ENCODE measurements at places on chromosomes 1 and 21.

- DNase-seq: no peak
Observed at GRCh38 chr1:204624631-204625216, 60.8 kb downstream of the LRRN2 start.

DNA sequence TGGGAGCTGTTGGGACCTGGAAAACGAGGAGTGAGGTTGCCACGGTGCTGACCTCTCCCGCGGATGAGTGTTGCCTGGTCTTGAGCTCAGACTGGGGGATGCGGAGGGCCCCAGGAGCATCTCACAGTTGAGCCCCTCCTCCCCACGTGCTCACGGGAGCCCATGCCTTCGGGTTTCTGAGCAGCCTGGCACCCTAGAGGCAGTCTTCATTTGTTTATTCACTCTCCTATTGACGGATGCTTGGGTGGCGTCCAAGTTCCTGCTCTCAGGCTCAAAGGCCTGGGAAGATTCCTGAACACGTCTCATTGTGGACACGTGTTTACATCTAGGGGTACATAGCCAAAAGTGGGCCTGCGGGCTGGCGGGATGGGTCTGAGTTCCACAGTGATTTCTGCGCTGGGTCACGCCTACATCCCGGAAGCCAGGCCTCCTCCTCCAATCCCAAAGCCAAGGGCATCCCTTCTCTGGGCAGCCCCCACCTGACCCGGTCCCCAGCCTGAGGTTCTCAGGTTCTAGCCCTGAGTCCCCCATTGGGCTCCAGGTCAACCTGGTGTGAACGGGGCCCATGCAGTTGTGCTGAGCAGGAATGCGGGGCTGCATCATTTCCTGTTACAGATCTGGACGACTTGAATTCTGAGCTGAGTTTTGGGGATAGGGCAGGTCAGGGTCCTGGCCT lies 14.7 kb downstream of the WNT3A start:
- DNase-seq: no peak

DNA sequence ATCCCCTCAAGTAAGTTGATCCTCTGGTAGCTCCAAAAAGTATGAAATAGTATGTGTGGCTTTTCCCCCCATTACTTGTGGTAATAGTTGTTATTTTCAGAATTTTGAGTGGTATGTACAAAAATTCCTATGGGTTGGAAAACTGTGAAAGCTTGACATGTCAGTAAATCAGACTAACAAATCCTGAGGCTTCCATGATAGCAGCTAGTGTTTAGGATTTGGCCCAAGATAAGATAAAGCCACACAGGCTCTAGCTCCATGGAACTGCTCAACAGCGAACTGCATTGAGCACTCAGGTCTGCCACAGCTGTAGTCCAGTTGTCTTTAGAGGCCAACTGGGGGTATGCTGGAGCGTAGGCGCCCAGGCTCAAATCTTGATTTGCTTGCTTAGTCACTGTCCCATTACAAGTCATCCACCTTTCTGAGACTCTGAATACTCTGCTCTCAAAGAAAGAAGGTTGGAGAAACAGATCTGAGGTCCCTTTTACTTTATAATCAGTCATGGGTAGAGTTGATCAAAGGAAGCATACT lies 28.7 kb downstream of the ATP1A1 start:
- DNase-seq: no peak

GRCh38 chr1:25123551-25123950 lies 108.8 kb downstream of the SYF2 start:
- no peak for DNase-seq

DNA sequence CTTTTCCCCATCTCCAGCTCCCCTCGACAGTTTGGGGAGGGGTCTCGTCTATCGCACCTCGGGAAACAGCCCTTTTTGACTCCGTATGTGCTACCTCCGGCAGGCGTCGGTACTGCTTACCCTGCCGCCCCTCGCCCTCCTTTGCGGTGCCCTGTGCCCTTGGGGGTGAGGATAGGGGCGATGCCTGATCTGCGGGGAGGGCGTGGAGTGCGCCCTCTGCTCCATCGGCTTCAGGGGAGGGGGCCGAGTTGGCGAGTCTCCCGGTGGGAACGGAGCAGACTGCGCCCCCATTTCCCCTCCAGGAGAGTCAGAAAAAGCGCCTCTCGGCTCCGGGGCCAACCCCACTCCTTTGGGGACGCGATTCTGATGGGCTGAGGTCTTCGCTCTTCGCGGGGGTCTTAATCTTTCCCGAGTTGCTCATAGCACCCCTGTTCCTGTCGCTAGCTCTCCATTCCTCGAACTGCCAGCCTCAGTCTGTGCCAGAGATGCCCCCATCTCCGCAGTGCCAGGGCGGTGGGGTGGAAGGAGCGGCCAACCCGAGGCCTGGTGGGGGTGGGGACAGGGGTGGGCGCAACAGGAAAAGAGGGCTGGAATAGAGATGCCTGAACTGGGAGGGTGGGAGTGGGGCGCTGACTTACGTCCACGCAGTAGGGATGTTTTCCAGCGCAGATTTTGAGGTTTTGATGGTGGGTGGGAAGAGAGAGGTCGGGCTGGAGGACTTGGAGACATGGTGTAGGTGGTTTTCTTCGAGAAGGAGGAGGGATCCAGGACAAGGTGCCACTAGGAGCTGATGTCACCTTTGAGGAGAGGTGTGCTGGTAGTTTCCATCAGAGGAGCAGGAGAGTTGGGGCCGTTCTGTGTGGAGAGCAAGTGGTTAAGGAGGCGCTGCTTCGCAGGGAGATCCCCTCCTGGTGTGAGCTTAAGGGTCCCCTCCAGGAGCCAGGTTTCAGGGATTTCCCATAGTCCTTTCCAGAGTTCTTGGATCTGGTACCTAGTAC lies 674 bp downstream of the PPFIA4 start:
- DNase-seq: peak; percentile 4

DNA sequence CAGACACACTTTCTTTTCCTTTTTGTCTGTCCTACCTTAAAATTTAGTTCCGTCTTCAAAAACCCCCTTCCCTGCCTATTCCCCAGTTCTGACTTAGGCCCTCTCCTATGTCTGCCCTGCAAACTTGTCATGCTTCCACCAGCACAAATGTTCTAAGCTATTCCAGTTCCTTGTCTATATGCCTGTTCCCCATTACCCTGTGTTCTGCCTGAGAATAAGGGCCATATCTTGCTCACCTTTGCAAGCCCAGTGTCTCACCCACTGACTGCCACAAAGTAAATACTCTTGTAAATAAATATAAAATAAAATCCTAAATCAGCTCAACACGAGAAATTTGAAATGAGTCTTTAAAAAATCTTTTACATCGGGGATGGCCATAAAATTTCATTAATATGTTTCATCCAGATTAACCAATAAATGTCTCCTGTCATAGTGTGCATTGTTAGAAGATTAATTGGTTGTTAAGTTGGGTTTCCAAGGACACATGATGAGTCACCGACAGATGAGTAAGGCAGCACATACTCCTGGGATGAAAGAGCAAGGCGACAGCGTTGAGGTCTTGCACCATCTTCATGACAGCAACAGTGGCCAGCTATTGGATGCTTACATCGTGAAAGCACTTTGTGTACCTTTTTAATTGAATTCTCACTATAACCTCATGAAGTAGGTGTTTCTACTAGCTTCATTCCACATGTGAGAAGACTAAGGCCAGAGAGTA lies 92.6 kb upstream of the NGF start:
- peak; percentile 91 for DNase-seq

- DNase-seq: no peak
Observed at GRCh38 chr1:30745156-30745833, 12.3 kb downstream of the LAPTM5 start.

- DNase-seq: peak; percentile 55
Observed at GRCh38 chr1:150578272-150579109, 919 bp downstream of the MCL1 start.

GRCh38 chr21:30518876-30519275 lies 16.9 kb upstream of the KRTAP19-5 start:
- DNase-seq: no peak

- DNase-seq: peak; percentile 54
Observed at GRCh38 chr1:162710345-162710744, 78.1 kb downstream of the DDR2 start.

DNA sequence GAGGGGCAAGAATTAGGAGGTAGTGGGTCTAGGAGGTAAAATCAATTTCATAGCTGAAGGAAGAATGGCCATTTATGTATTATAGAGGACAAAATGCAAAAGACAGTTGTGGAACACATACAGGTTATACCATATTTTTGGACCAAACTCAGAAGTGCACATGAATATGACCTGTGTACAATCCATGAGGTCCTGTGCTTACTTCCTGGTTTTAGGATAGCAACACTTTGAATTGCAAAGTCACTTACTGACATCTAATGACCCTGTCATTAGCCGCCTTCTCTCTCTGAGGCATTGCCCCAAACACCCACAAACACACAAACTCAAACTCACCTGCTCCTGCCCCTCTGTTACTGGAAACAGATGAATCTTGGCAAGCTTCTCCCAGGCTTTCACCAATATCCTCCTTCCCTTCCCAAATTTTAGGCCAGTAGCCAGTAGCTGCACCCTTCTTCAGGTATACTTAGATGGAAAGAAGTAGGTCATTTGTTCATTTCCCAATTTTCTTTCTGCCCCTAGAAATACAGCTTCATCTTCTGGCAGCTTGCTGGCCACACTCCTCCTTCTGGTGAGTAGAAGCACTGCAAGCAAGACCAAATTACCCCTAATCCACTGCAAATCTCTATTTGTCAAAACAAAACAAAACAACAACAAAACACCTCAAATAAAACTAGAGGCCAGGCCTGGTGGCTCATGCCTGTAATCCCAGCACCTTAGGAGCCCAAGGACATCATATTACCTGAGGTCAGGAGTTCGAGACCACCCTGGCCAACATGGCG lies 13.7 kb upstream of the RPL5 start:
- DNase-seq: peak; percentile 61

DNA sequence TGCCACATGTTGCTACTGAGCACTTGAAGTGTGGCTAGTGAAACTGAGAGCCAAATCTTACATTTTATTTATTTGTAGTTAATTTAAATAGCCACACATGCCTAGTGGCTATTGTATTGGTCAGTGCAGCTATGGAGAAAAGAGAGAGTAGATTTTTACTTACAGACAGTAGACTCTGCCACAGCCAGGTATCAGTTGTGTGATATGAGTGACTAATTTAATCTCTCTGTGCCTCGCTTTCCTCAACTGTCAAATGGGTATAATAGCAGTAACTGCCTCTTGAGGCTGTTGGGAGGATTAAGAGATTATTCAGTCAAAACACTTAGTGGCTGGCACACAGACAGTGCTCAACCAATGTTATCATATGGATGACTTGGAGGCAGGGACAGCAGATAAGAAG lies 49.0 kb downstream of the UBE2T start:
- no peak for DNase-seq

DNA sequence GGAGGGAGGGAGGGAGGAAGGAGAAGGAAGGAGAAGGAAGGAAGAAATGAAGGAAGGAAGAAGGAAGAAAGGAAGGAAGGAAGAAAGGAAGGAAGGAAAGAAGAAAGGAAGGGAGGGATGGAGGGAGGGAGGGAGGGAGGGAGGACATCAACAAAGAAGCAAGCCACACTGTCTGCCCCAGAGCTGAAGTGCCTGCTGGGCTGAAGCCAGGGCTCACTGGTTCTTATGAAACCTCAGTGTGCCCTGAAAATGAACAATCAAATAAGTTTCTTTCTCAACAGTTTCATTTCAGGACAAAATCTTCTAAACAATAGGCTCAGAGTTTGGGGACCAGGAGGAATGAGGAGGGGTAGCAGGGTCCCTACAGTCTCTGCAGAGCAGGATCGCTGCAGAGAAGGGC lies 21.1 kb downstream of the ARHGEF19 start:
- DNase-seq: no peak

DNA sequence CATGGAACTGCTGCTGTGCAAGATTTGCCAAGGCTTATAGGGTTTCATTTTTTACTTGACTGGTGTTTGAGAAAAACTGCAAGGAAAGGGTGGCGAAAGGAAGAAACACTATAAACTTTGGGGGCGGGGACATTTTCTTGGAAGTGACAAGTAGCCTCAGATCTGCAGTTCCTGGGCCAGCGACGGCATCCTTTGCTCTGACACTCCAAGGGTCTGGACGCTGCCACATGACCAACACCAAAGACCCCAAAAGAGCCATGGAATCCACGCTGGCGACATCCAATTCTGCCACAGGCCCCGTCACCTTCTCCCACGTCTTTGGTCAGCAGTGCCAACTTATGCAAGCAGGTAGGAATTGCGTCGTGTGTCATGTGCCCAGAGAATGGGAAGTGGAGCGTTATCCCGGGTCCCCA lies 193.4 kb downstream of the PRDM2 start:
- no peak for DNase-seq

GRCh38 chr1:52264530-52265115 lies 101.4 kb downstream of the CC2D1B start:
- peak; percentile 13 for DNase-seq

- no peak for DNase-seq
Observed at GRCh38 chr1:235160383-235160956, 580 bp downstream of the RBM34 start.

GRCh38 chr1:36159614-36160387 lies 3.8 kb downstream of the MAP7D1 start:
- no peak for DNase-seq

DNA sequence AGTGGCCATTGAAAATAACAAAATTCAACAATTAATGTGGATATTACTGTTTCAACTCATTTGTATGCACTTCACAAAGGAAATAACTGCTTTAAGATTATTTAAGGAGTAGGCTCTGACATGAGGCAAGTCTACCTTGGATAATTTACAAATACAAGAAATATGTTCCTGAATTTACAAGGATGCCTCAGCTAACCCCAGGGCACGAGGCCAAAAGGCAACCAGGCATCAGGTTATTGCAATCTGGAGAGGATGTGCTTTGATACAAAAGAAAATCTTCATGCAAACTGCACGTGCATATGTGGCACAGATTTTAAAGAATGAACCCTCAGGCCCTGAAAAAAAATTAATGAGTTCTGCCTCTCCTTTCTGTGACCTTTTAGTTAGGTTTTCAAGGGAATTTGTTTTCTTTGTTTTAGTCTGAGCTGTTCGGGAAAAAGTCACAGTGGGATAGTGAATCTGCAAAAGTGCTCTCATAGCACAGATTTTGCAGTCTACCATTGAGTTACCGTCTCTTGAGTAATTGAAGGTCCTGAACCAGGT lies 1304.2 kb upstream of the ADGRL4 start:
- DNase-seq: no peak

DNA sequence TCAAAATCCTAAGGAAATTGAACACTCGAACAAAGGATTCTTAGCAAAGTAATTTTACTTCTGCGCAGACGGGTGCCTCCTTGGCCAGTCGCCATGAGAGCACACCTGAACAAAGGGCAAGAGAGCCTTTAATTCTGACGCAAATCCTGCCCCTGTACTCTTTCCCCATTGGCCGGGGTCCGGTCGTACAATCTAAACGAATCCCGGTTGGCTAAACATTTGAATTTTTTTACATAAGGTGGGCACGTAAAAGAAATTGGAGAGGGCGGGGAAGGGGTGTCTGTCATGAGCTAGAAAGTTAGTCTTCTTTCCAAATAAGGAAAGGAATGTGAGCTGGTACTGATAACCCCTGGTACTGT lies 8.2 kb upstream of the IL22RA1 start:
- DNase-seq: no peak

GRCh38 chr1:111471012-111471411 lies 2.8 kb upstream of the C1orf162 start:
- no peak for DNase-seq

DNA sequence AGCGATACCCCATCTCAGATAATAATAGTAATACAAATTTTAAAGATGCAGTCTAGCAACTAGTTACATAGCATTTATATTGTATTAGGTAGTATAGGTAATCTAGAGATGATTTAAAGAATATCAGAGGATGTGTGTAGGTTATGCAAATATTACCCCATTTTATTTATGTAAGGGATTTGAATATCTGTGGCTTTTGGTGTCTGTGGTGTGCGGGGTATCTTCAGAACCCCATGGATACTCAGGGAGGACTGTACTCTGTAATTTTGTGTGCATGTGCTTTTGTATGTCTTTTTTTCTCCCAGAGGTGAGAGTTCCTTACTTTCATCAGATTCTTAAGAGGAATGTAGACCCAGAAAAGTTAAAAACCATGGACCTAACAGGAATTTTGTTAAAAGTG lies 12.8 kb downstream of the RNF2 start:
- no peak for DNase-seq

Measured in AG20443 (cell line).